ENCODE measurements at places on chromosomes 16 and 17. TPM values are rescaled to one million over a fixed set of nuclear protein-coding genes. Genes with fewer than 3 reads are reported as not detected.

The MRC2 gene
- total RNA-seq, result 245 TPM

The SMPD3 gene
- total RNA-seq, result not detected

The CCL22 gene
- total RNA-seq, result not detected

The CSH1 gene
- total RNA-seq, result not detected

The TBC1D3C gene
- not detected for total RNA-seq

The EVPLL gene
- total RNA-seq, result not detected

The HSD17B2 gene
- total RNA-seq, result 0.09 TPM

The P2RX1 gene
- total RNA-seq, result not detected

The CRHR1 gene
- total RNA-seq, result not detected

The SMARCE1 gene
- 112 TPM for total RNA-seq

The NT5C3B gene
- total RNA-seq, result 38.5 TPM

The ACSM5 gene
- total RNA-seq, result not detected

The KRTAP2-1 gene
- not detected for total RNA-seq

The OSGIN1 gene
- total RNA-seq, result 6.6 TPM

The RPH3AL gene
- 2.4 TPM for total RNA-seq

The KRT16 gene
- 2.0 TPM for total RNA-seq

The CD79B gene
- total RNA-seq, result not detected

The PSME3IP1 gene
- 71.5 TPM for total RNA-seq

The MARVELD3 gene
- not detected for total RNA-seq

The ITGB4 gene
- total RNA-seq, result 0.09 TPM

The TNS4 gene
- total RNA-seq, result not detected

The HOXB5 gene
- total RNA-seq, result 0.57 TPM

The ETV4 gene
- 0.41 TPM for total RNA-seq

The IRX3 gene
- 1.8 TPM for total RNA-seq

The DNASE1L2 gene
- total RNA-seq, result 0.16 TPM

The SLC35G6 gene
- not detected for total RNA-seq

The SLC16A13 gene
- total RNA-seq, result 3.1 TPM

The PPY gene
- total RNA-seq, result not detected

The KCNH6 gene
- total RNA-seq, result not detected

The PIK3R6 gene
- total RNA-seq, result 0.16 TPM

The TLCD2 gene
- 10.1 TPM for total RNA-seq

Data from fibroblast of the aortic adventitia (primary cell).